ENCODE measurements at places on chromosomes 7 and 10.

DNA sequence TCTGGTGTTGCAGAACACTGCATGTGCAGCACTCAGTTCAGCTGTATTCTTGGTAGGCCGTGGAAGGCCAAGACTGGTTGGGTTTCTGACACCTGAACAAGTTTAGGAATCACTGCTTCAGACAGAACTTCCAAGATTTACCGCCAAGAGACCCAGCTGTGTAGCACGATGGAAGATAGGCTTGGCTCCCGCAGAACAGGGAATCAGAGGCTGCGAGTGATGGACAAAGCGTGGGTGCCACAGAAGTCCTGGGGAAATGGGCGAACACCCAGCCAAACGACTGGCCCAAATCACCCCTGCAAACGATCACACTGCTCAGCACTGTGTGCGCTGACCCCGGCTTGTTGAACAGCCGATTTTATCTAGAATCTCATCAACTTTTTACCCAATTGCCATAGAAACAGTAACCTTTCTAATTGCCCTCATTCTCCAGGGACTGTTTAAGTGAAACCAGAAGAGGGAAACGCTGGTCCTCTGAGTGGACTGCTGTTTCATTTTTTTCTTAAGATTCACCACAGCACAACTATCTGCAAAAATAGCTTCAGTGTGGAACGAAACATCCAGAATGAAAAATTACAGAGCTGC lies 17.9 kb downstream of the ZFAND2A start:
- no peak for DNase-seq

GRCh38 chr7:48636391-48637015 lies 287.8 kb upstream of the CDC14C start:
- no peak for DNase-seq

DNA sequence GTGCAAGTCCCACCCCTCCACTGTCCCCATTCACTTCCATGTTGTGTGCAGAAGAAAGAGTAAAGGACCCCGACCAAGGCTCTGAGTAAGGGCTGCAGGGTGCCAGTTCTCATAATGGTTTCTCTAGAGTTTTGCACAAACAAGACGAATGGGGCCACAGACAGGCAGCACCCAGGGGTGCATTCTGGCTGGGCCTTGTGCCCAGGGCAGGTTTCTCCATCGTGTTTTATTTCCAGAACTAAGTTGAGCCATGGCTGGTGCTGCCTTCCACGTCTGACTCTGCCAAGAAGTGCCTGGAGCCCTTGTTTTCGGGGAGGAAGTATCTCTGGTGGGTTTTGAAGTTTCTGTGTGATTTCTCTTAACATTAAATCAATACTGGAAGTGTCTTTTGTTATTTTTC lies 95.0 kb upstream of the SDK1 start:
- DNase-seq: no peak

DNA sequence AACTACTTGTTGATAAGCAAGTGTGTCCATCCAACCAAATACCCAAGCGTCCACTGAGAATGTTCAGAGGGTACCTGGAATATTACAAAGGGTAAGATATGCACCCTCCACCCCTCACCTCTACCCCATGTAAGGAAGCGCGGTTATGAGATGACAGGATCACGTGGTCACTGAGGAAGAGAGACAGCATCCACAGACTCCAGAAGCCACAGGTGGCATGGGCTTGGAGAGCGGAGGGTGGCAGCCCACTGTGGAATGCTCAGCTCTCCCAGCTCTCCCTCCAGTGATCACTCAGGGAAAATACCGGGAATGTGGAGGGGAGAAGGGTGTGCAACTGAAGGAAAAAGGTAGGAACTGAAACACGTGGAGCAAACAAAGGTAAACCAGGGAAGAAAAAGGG lies 25.7 kb downstream of the SFMBT2 start:
- no peak for DNase-seq

DNA sequence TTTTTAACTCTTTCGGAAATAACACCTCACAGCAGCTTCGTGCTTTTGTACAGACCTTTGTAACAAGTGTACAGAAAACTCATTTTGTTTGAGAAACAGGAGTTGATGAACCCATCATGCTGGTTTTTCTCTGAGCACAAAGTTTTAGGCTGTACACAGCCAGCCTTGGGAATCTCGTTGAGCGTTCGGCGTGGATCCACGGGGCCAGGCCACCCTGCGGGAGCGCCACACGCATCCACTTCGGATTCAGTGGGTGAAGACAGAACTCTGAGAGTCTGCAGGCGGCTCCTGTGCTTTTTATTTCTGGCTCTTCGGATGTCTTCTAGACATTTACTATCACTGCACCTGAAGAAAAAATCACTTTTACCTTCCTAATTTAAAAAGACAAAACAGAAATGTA lies 131.2 kb downstream of the SMURF1 start:
- DNase-seq: no peak

GRCh38 chr7:70763961-70764691 lies 367.8 kb upstream of the GALNT17 start:
- no peak for DNase-seq

- no peak for DNase-seq
These were observed 243.5 kb upstream of the TCF7L2 start for GRCh38 chr10:112706577-112706976.

- DNase-seq: no peak
These were observed 63.5 kb downstream of the CAMK1D start for GRCh38 chr10:12412666-12413368.

- no peak for DNase-seq
These were observed 78.1 kb upstream of the TMEM196 start for GRCh38 chr7:19851504-19851903.

DNA sequence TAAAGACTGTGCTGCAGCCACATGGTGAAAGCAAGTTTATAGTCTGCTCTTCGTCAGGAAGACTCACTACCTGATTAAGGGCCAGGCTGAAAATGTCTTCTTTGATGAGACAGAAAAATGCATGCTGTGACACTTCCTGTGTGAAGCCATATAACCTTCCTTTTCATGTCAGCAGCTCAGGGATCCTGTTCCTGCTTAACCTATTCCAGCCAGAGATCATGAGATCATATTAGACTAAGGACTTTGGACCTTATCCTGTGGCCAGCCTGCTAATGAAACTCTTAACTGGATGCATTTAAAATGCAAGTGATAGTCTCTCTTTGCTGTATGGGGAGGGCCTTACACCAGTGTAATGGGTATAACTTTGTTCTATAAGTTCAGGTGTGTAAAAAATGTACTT lies 165.2 kb downstream of the PTEN start:
- no peak for DNase-seq

Measured in upper lobe of left lung (tissue), 6 donors.